ENCODE measurements at places on chromosomes 3 and 15. TPM values are rescaled to one million over a fixed set of nuclear protein-coding genes. Genes with fewer than 3 reads are reported as not detected.

STARD5 gene
- 5.2 TPM for total RNA-seq

ISLR gene
- 43.7 TPM for total RNA-seq

COLQ gene
- total RNA-seq, result 1.9 TPM

CCR5 gene
- 2.9 TPM for total RNA-seq

FETUB gene
- not detected for total RNA-seq

C3orf49 gene
- total RNA-seq, result not detected

GPR149 gene
- not detected for total RNA-seq

All from left lung (tissue), 14 donors.